ENCODE measurements at places on chromosomes 4 and X.

DNA sequence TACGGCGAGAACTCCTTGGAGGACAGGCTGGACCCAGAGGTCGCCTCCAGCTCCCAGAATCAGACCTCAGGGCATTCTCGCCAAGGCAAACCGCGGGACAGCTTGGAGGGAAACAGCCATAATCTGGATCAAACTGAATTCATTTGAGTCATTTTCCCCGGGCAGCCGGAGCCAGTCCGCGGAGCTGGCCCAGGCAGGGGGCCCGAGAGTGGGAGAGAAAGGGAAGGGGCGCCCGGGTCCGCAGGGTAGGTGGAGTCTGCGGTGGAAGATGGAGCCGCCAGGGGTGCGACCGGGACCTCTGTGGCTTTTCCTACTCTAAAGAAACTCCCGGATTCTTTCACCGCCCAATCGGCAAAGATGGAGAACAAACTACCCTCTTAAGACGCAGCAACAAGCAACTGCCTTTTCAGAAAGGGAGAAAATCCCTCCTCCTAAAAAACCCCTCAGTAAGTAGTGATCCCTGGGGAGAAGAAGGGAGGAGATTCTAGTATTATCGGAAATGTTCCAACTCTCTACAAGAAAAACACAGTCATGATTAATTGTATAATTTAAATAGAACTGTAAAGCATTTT lies 5.2 kb downstream of the NKX3-2 start:
- no peak for DNase-seq

DNA sequence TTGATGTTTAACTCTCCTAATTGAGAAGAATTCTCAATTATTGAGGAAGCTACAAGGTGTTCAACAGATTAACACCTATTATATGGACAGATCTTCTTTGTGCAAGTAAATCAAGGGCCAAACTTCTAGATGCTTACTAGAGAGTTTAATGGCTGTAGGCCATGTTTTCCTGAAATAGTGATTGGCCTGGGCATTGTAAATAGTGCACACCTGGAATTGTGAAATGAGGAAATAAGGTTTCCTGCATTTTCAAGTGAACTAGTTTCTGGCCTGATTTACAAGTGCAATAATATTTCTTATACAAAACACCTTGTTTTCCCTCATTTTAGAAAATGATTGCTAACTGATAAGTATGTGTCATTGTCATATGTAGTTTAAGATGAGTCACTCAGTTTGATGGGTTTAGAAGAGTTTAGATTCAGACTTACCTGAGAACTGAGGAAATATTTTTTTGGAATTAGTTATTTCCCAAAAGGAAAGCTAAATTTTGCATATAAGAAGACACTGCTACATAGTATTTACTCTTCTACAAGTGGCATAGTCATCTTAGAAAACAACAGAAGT lies 21.2 kb downstream of the AFF1 start:
- no peak for DNase-seq

DNA sequence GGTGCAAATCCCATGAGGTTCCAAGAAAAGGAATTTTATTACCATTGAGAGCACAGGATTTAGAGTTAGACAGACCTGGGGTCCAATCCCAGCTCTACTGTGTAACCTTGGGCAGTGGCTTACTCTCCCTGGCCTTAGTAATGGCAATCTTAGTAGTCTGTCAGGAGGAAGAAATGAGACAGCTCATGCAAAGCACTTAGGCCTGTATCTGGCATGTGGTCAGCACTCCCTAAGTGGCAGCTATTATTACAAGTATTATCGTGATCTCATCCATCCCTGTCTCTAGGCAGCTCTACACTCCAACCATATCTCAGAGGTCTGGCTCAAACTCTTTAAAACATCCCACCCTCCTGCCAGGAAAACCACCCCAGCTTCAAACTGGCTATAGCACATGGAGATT lies 129.6 kb upstream of the NALF2 start:
- no peak for DNase-seq

DNA sequence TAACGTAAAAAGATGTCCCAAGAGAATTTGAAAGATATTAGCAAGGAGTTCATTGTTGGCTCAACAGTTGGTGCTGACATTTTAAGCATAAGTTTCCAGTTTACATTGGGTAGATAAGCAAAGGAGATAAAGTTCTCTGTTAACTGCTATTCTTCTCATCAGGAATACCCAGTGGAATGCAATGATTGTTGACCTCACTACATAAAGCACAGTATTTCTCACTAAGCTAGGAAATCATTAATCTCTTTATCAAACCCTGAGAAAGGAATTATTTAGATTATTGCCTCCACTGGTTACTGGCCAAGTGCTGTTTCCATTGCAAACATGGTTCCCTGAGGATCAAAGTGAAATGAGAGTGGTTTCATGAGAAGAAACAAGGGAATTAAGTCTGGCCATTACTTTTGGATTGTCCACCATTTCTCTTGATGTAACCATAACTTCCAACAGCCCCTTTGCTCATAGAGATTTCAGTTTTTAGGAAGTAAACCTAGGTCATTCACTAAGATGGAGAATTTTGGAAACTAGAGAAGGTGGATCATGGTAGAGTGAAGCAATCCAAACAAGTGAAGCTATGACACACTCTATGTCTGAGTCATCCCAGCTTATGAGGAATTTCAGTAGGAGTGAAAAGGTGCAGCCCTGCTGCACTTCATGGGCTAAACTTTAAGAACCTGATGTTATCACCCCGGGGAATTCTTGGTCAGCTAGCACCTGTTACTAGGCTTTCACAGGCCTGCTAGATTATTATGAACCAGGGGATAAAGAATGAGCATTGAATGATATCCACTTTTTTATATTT lies 163.4 kb downstream of the AREG start:
- no peak for DNase-seq

GRCh38 chrX:17608888-17609287 lies 128.4 kb upstream of the SCML1 start:
- DNase-seq: no peak

- no peak for DNase-seq
Measured at GRCh38 chr4:183008492-183008891, 90.6 kb upstream of the WWC2 start.

DNA sequence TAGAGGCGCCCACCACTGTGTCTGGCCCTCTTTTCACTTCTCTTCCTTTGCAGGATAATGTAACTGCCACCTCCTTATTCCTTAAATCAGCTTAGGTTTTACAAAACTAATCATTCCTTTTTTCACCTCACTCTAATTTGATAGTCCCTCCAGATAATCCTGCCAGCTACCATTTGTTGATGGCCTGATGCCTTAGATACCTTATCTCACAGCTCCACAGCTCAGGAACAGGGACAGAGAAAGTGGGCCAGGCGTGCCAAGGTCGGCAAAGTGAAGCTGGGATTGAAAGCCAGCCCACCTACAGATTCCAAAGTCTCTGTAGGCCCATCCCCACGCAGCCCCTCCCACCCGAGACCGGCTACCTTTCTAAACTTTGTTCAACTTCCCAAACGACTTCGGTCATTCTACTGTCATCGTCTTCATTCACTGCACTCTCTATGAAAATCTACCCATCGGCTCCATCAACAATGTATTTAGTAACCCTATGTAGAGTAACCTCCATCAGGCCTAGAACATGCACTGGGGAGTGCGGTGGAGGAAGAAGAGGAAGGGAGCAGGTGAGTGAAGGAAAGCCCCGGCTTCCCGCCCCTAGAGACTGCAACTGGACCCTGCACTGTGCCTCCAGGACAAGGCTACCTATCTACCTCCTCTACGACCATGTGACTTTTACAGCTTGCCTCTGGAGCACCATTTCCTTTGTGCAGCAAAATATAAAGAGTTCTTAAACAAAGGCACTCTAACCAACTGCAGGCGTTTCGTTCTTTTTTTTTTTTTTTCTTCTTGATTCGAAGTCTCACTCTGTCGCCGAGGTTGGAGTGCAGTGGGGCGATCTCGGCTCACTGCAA lies 1.5 kb downstream of the CASP6 start:
- peak; percentile 20 for DNase-seq

DNA sequence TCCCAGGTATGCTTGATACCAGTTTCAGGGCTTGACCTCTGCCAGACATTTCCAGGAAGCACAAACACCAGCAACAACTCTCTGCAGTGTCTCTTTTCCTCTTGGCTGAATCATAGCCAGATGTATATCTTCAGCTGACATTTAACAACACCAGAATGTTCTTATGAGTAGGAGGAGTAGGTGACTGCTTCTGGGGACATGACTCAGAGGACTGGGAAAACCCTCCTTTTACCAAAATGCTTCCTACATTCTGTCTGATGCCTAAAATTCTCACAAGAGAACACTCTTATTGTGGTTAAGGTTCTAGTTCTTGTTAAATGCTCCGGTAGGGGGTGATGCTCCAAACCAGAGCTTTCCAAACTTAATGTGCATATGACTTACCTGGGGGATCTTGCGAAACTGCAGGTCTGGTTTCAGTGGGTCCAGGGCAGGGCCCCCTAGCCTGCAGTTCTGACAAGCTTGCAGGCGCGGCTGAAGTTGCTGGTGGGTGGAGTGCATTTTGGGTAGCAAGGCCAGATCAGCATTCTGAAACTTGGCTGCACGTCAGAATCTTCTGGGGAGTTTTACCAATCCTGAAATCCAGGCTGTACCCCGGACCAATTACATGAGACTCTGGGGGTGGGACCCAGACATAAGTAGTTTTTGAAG lies 329.3 kb upstream of the RPS6KA3 start:
- DNase-seq: no peak

- no peak for DNase-seq
Measured at GRCh38 chr4:42050516-42051249, 60.4 kb downstream of the SLC30A9 start.

DNA sequence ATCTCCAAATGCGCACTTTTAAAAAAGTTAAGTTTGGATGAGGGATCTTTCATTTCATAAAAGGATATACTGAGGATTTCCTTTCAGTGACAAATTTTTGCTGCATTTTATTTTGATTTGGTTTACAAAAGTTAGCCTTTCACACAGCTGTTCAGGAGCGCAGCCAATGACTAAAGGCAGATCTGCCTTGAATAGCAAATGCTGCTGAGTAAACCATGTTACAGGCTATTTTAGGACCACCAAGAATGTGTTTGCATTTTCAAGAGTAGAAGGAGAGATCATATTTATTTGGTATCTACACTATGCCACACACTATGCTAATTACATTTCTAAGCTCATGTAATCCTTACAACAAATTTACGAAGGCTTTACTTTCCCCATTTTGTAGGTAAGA lies 92.1 kb downstream of the MAMLD1 start:
- no peak for DNase-seq

DNA sequence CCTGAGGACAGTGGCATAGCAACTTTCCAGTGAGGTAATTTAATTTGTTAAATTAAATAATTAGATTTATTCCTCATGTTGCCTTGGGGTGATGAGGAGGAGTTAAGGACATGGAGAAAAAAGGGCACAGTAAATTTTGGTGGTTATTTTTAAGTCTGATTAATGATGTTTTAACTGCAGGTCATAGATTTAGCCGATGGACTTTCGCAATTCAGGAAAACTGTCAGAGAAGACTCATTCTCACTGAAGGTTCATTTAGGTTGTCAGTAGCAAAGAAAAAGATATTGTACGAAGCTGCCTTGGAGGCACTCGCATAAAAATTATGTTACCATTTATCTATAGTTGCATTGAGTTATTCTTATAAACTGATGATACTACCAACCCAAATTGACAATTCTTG lies 164.2 kb upstream of the PITX2 start:
- DNase-seq: no peak

- no peak for DNase-seq
Measured at GRCh38 chr4:123449362-123449761, 52.8 kb downstream of the SPRY1 start.

DNA sequence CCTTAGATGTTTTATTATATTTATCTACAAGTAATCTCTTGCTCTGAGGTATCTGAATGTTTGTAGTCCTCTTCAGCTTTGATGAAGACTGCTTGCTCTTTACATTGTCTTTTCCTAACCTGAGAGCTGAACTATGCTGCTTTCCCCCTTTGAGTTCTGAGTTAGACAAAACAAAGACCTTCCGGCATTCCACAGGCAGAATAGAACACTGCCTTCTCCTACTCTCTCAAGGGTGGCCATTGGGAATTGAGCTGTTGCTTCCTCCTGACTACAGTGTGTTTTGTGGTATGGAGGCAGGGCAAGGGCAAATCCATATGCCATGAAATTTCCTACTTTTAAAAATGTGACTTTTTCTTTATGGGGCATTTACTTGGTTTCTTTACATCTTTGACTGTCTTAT lies 841.0 kb downstream of the FAM133A start:
- DNase-seq: no peak

- no peak for DNase-seq
Measured at GRCh38 chr4:110778521-110778920, 155.6 kb upstream of the PITX2 start.

DNA sequence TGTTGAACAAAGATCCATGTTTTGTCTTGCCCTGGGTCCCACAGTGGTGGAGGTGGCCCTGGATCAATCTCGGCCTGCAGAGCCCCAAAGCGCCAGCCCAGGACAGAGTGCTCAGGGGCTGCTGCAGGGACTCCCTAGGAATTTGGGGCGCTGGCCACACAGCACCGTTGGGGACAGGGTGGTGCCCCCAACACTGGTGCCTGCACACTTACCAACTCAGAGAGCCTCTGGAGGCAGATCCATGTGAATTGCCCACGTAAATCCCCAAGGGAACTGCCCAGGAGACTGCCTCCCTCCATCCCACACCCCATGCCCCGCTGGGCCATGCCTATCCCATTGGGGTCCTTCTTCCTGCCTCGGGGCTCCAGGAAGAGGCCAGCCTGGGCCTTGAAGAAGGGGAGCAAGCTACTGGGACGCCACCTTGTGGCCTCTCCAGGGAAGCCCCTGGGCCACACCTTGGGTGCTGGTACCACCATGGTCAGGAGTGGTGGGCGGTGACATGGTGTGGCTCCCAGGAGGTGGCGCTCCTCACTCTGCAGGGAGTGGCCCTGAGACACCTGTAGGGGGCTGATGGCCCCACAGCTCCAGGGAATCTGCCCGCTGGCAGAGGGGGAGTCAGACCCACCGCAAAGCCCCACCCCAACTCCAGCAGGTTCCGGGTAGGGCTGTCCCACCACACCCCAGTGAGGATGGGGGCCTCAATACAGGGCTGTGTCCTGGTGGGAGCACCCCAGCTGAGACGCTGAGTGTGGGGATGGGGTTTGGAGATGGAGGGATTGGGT lies 22.8 kb downstream of the CFAP99 start:
- DNase-seq: peak; percentile 75

GRCh38 chr4:48403358-48403757 lies 62.0 kb downstream of the SLAIN2 start:
- DNase-seq: no peak

DNA sequence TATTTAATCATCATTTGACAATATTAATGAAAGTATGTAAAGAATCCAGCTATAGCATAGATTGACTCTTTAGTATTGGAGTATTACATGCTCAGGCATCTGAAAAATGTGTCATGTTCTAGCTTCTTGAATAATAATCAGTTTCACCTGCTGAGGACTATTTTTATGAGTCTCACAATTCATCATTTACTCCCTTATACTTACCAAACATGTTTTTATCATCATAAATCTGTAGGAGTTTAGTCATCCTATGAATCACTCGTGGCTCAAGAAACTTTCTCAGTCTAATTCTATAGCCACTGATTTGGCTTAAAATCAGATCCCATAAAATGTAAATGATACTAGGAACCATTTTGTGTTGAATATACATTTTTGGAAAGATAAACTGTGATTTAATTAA lies 1616.1 kb downstream of the C4orf33 start:
- no peak for DNase-seq

- DNase-seq: no peak
Measured at GRCh38 chr4:99687120-99687519, 29.5 kb upstream of the C4orf54 start.

- peak; percentile 5 for DNase-seq
Measured at GRCh38 chrX:110853610-110854009, 58.0 kb upstream of the CHRDL1 start.

Data from iPS DF 19.7 (cell line).